ENCODE measurements at places on chromosomes 3 and 15.

DNA sequence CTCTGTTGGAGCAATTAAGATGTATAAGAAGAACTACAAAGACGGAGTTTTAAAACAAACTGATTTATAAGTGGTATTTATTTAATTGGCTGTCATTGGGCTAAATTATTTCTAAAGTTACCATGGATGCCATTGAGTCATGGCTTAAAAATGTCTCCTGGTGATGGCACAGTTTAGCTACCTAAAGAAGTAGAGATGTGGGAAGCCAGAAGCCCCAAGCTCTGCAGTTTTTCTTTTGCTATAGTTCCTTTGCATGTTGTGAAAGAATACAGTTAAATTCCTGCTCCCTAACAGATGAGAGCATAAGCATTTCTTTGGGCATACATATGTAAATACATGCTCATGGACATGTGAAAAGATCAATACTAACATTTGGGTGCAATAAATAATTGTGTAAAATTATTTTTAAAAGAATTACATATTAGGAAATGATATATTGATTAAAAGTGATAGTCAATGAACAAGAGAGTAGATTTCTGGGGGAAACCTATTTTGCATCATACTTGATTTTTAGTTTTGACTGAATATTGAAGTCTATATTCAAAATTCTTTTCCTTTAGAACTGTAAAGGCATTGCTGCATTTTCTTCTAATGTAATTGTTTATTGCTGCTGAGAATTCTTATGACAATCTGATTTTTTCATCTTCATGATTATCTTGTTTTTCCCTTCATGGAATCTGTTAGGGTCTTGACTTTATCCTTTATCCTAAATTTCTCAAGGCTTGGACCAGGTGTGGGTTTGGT is 2.1 kb downstream of the OPA1 start:
- no peak for DNase-seq

DNA sequence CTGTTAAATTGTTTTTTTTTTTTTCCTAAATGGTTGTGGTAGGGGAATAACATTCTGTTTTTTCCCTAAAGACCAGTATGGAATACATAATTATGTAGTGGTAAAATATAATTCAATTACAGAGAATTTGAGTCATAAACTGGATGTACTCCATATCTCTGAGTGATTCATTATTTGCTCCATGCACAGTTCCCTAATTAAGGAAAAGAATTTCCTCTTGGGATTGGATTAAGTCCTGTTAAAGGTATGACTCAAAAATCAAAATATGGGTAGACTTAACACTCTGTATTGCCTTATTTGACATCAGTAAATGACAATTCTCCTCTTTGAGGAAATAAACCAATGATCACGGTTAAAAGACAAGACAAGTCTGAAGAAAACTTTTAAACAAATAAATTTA is 78.0 kb upstream of the KCNH8 start:
- DNase-seq = no peak

DNA sequence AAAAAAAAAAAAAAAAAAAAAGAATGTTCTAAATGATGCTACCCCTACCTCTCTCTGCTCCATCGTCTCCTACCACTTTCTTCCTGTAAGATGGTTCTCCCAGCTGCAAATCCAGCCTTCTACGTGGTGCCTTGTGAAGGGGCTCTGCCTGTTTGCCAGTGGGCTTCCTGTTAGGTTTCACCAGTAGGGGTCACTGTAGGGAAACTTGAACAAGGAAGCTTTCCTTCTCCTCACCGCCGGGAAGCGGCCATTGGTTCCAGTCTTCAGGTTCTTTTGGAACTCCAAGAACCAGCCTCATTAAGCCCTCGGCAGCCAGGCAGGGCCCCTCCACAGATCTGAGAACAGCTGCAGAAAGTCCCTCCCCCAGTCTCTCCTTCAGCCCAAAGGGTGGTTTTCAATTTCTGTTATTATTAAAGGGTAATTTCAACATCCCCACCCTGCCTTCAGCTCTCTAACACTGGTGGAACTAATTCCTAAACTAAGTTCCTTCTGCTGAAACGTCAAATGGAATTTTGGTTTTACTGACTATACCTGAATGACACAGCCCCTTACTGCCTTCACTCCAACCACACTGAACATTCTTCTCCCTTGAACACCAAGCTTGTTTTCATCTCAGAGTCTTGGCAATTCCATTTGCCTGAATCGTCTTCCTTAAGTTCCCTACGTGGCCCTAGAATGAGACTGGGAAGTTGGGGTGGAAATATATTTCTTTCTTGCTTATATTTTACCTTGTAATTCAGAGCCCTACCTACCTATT is 13.5 kb downstream of the MCCC1 start:
- DNase-seq = no peak

DNA sequence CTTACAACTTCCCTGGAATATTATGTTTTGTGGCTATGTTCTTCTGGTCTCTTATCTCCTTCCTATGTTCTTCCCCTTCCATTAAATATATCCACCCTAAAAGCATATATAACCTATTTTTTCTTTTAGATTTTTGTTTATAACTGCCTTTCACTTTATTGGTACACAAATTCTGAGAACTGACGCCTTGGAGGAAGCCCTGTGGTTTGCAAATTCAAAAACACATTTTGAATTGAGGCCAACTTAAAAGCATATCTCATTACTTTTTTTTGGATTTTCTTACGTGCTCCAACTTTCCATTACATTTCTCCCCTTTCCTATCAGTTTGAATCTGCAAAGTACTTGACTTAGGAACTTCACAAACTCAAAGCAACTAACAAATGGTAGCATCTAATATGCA is 15.3 kb upstream of the COLQ start:
- no peak for DNase-seq

- DNase-seq = no peak
Observed at GRCh38 chr3:138875096-138875753, 40.5 kb upstream of the PIK3CB start.

- no peak for DNase-seq
Observed at GRCh38 chr3:14837186-14837877, 18.6 kb downstream of the FGD5 start.

DNA sequence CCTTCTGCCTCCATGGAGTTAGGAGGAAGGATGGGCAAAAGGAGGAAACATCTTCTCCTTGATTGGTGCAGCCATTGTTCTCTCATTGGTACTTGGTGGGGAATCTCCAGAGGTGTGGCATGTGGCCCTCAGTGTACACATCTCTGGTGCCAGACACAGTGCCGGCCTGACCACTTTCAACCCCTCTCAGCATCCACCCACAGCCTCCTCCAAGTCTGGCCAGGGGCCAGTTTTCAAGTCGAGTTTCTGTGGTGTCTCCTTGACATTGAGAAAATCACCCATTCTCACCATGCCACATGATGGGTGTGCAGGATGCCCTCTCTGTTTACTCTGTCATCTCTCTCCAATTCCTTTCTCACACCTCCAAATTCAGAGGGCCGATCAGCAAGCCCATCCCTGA is 12.8 kb upstream of the FSIP1 start:
- DNase-seq = no peak

DNA sequence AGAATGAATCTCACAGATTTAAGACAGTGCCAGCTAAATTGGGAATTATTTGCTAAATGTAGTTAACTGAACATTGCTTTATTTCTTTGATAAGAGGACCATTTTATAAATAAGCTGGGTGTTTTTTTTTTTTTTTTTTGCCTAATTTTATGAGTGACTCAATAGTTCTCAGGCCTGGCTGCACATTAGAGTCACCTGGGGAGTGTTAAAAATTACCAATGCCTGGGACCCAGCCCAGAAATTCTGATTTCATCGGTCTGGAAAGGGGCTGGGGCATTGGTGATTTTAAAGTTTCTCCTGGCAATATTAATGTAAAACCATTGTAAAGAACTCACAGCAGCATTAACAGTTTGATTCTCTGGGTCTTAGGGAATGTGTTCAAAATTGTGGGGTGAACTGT is 51.2 kb upstream of the PHLDB2 start:
- no peak for DNase-seq

- no peak for DNase-seq
Observed at GRCh38 chr3:159196359-159196758, 394.5 kb downstream of the MFSD1 start.

GRCh38 chr3:62625268-62625667 is 249.9 kb downstream of the CADPS start:
- DNase-seq = no peak

DNA sequence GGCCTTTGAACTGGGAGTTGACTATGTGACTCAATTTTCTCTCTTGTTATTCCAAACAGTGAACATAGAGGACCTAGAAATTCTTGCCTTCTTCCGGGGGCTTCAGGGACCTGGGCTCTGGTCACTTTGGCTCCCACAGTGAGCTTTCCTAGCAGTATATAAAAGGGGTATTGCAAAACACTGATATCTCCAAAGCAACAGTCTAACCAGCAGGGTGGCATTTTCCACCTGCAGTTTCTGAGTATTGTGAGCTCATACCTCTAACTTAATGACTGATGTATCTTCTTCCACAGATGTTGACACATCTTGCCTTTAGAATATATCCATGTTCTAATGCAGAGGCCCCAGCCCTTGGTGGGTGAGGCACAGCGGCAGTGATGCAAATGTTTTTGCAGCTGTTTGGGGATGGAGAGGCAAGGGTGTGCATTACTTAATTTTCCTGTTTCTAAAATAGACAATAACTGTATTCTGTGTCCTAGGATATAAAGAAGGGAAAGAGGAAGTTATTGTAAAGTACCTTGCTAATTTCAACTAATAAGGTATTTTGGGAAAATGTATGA is 45.7 kb upstream of the ADGRG7 start:
- peak; percentile 33 for DNase-seq

- peak; percentile 9 for DNase-seq
Observed at GRCh38 chr3:79039192-79039591, 728.6 kb downstream of the ROBO1 start.

- DNase-seq = no peak
Observed at GRCh38 chr3:197355713-197356112, 57.3 kb upstream of the DLG1 start.

DNA sequence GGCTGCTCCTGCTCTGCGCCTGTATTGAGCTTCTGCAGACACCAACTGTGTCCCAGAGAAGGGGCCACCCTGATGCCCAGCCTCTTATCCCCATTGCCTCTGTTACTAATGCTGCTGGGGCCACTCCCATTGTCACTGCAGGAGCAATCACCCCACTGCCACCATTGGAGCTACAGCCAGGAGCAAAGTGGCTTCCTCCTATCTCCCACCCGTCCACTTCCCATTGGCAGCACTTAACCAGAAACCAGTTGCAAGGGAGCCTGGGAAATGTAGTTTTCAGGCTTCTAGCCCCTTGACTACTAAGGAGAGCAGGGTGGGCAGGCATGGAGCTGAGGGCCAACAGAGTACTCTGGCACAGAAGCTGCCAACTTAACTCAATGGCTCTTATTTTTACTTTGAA is 55.9 kb upstream of the KLF13 start:
- DNase-seq = peak; percentile 44

DNA sequence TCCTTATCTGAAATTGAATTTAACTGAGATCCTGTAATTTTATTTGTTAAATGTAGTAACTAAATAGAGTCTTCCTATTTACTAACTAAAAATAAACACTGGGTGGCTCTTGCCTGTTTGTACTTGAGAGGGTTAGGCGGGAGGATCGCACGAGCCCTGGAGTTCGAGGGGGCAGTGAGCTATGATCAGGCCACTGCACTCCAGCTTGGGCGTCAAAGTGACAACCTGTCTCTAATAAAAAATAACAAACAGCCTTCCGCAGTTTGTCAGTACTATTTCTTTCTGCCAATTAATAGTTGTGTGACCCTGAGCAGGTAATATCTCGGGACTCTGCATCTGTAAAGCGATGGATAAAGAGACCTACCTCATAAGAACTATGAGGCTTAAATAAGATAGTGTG is 768 bp upstream of the PDE12 start:
- no peak for DNase-seq

DNA sequence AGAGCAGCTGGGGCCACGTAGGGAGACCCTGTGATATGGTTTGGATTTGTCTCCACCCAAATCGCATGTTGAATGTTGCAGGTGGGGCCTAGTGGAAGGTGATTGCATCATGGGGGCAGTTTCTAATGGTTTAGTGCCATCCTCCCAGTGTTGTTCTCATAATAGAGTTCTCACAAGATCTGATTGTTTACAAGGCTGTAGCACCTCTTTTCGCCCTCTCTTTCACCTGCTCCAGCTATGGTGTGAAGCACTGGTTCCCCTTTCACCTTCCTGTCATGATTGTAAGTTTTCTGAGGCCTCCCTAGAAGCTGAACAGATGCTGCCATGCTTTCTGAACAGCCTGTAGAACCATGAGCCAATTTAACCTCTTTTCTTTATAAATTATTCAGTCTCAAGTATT is 198.9 kb upstream of the CBLB start:
- no peak for DNase-seq

DNA sequence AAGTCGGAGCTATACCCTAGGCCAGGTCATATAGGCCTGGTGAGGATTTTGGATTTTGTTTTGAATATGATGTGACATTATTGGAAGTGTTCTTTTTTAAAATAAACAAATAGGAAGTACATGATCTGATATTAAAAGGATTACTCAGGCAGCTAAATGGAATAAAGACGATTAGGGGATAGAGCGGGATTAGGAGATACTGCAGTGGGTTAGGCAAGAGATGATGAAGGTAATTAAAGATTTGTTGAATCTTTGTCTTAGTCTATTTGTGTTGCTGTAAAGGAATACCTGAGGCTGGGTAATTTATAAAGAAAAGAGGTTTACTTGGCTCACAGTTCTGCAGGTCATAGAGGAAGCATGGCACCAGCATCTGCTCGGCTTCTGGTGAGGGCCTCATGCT is 21.3 kb downstream of the KIF15 start:
- no peak for DNase-seq

DNA sequence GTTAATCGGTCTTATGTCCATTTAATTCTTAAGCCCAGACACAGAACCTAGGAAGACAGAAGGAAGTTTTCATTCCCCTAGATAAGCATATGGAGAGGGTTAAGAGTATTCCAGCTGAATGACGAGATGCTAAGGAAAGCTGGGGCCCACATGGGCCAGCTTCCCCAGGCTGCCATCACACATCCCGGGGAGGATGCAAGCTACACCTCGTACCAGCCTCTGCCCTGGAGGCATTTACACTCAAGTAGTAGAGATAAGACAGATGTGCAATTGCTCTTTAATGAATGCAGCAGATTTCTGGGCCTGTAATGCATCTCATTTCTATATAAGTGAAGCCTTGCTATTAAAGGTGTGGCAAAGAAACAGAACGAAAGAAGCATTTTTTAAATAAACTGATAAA is 144.5 kb downstream of the MEX3B start:
- no peak for DNase-seq

GRCh38 chr3:178137831-178138230 is 398.4 kb upstream of the KCNMB2 start:
- DNase-seq = no peak

DNA sequence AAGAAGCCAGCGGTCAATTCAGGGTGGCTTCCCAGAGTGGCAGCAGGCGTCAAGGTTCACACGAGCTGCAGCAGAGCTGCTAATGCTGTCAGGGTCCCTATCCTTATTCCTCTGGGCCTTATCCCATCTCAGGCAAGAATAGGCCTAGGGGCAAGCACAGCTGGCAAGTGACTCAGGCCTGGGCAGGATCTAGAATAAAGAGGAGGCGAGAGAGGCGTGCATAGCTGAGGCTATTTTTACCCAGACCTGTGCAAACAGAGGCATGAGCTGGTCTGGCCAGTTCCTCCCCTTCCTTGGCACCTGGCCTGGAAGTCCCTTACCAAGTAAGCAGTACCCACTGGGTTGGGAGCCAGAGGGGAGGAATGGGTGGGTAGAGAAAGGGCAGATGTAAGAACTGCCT is 12.2 kb upstream of the VIPR1 start:
- peak; percentile 96 for DNase-seq

GRCh38 chr15:90159213-90159612 is 41.9 kb upstream of the SEMA4B start:
- peak; percentile 59 for DNase-seq
